Activated CD4-positive, alpha-beta T cell treated with anti-CD3 and anti-CD28 coated beads, Interleukin-2, Interleukin-4, amounts not matched to agents 100 ng/mL and 50 ng/mL, durations not matched to agents 16 hours and 8 hours (primary cell): ENCODE measurements at places on chromosomes 3 and 15.

- DNase-seq, result peak; percentile 88
These were observed 81.2 kb downstream of the SRGAP3 start for GRCh38 chr3:9168241-9168741.

DNA sequence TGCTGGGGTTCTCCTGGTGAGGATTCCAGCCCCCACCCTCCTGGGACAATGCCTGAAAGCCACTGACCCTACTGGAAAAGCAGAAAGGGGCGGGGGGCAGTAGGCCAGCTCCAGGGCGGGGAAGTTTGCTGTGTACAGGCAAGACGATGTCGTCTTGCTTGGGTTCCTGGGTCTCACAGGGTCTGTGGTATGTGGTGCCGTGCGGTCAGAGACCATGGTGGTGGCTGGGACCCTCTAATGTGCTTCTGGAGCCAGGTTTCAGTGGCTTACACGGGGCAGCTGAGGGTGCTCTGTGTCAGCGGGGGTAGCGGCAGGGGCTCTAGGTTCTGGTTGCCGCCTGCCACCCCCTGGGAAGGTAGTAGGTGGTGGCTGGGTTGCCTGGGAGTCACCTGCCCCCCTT, 54.2 kb downstream of the RHCG start:
- no peak for DNase-seq

- no peak for DNase-seq
These were observed at the start of gene KCNMB2 for GRCh38 chr3:178536211-178537079. TSS of gene KCNMB2 (plus strand) at chr3:178536436.

DNA sequence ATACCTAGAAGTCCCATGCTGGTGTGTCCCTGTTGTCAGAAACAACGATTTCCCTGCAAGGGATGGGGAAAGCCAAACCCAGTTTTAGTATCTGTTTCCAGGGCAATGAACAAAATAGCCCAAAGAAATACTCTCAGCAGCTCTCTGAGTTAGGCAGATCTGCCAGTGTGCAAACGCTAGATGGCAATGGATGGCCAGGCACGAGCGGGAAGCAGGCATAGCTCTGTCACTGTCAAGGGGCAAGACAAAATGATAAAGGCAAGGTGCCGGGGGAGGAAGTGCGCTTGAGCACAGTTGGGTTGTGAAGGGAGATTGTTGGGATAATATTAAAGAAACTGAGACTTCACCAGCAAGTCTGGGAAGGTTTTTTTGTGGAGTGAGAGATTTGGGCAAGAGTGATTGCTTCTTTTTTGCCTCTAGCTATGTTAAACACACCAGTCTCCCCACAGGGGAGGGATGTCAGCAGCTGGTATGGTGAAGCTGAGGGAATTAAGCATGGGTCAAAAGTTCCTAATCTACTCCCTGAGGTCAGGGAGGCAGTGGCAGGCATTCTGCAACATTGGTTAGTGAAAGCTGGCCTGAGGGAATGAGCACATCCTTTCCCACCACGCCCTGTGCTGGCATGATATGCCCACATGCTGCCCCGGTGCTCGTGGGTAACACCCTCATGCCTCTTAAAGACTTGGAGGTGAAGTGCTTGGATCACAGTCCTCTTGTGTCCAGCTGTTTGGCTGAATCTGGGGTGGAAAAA, 117.5 kb downstream of the PDCD6IP start:
- DNase-seq, result no peak

GRCh38 chr3:138135146-138135832, 3.1 kb upstream of the A4GNT start:
- DNase-seq, result no peak

DNA sequence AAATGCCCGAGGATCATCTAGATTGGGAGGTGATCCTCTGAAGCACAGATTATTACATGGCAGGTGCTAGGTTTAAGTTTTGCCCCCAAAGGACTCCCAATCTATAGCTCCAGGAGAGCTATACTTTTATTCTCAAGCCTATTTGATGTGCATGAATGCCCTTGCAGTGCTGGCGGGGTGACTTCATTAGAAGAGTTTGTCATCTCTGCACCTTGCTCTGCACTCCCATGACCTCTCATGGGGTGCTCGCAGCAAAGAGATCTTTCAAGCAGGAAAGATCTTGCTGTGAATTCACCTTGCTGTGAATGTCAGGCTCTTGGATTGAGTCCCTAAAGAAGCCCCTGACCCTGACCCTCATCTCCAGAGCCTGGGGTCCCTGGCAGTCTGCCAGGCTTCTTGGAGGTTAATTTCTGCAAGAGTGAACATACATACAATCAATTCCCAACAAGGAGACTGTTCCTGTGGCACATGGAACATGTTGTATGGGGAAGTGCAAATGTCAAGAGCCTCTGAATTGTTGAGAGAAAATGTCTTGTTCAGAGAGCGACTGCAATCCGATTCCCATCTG, 45.9 kb downstream of the FAM43A start:
- no peak for DNase-seq

DNA sequence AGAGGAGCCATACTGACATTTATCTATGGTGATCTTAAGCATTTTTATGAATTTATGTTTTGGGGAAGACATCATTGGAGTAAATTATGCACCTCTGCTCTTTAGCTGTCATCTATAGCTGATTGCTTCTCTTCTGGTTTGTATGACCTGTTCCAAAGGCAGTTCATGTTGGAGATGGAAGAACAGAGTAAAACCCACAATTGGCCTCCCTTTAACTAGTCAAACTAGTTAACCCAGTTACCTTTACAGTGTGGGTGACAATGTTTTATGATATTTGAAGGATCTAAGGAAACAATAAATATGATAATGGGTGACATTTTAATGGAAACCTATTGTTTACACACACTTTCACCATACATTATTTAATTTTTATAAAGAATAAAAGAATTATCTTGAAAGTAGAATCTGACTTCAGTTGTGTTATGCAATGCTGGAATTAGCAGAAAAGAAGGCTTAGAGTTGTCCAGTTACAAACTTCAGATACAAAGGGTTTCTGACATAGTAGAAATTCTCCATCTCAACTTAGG, 263.5 kb downstream of the NFKBIZ start:
- no peak for DNase-seq

GRCh38 chr3:177836671-177837070, 639.4 kb upstream of the TBL1XR1 start:
- DNase-seq, result no peak

DNA sequence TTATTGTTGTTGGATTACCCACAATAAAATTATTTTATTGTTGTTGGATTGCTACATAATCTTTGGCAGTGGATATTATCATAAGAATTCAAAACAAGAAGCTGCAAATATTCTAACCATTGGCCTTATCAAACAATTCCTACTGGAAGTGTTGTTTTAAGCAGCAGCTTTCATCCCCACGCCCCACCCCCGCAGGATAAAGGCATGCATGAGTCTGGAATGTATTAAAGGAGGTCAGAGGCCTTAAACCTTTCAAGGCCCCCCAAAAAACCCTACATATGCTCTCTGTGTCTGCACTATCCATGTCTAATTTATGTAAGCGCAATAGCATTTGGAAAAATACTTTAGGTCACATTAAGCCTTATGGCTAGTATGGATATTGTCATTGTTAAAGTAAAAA, 23.1 kb downstream of the P3H2 start:
- no peak for DNase-seq

DNA sequence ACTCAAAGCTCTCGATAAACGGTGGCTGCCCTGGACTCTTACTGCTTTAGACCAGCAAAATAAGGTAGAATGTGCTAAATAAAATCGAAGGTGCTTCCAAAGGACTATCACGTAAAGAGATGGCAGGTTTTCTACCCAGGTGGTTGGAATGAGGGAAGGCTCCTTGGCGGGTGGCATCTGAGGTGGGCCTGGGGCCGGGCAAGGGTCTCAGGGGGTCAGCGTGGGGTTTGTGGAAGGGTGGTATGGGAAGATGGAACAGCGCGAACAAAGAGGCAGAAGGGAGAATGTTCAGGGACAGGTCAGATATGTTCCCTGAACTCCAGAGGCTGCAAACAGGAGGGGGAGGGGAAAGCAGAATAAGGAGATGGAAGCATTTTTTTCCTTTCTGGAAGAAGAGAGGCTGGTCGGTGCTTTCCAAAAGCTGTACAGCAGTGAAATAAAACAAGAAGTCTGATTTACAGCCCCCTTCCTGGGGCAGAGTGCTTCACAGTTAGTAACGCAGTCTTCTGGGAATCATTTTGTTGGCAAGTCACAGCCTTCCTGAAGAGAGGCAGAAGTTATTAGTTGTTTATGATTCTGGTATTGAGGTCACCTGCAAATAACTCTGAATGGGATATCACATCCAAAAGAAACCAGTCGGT, 58.3 kb upstream of the ATG7 start:
- DNase-seq, result no peak
